ENCODE measurements at places on chromosomes 2 and 18.

DNA sequence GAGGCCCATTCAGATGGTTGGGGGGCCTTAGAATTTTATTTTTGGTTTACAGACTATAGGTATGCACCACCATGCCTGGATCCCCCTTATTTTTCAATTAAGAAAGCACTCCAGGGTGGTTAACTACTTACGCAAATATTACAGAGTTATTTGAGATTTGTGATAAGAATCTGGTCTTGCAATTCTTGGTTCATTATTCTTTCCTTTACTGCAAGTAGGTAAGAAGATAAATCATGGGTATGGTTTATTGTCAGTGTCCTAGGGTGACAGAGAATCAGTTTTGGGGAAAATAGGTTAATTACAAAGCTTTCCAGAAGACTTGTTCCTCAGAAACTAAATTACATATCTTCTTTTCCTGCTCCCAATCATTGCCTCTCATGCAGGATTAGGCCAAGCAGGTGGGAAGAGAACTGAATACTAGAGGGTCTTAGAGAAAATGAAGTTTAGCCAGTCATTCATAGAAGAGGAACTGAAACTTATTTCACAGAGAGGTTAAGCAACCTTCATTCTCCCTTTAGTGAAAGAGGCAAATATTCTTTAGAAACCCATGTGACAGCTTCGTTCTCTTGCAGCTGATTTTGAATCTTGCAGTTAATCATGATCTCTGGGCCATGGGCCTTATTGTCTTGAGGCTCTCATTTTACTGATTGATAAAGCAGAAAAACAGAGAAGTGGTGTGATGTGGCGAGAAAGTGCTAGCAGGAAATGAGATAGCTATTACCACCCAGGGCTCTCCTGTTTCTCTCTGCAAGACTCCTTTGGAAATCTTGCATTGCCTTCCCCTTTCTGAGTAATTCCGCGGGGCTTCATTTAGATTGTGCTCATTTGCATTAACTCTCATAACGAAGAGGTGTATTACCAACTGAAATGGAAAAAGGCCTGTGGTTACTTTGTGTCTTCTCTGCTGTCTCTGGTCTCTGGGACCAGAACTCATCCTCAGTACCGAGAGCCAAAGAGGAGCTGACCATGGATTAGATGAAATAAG is 44.8 kb upstream of the ARHGAP25 start:
- DNase-seq, result no peak

DNA sequence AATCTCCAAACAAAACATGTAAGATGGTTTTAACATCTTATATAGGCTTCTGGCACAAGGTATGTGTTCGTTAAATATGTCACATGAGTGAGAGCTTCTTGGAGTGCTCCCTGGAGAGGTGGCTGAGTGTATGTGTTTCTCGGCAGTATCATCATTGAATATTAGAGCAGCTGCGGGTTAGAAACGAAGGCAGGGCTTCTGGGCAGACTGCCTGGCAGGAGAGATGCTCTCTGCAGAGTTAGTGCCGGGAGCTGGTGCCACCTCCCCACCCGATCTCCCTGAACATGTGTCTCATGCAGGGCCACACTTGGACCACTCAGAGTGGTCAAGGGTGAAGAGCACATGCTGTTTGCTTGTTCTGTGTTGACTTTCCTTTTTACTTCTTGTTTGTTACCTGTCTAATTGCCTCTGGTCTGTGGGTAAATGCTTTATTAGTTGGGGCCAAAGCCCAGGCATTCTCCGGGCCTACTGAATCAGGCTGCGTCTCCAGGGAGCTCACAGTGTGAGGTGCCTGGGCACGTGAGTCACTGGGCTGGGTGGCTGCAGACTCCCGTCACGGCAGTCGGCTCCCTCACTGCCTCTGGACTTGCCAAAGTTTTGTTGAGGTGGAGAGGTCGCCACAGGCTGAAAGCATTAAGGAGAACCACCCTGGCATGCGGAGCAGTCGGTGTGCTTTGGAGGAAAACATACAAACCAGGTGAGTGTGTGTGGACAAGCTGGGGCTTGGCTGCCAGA is 246.6 kb downstream of the FHOD3 start:
- no peak for DNase-seq

GRCh38 chr2:49123600-49123999 is 30.7 kb downstream of the FSHR start:
- DNase-seq, result no peak

DNA sequence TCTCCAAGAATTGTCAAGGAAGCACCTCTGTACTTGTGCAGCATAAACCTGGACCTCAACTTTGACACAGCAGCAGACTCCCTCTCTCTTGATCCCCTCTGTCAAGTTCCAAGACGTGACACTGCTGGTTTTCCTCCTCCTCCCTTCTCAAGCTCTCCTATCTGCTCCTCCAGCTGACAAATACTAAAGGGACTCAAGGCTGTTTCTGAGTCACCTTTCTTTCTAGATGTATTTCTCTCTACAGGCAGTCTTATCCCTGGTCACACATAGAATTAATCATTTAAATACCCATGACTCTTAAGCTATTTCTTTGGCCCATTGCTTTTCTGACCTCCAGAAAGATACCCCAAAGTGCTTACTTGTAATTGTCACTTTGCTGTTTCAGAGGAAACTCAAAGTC is 53.5 kb downstream of the SEPTIN10 start:
- DNase-seq, result no peak

DNA sequence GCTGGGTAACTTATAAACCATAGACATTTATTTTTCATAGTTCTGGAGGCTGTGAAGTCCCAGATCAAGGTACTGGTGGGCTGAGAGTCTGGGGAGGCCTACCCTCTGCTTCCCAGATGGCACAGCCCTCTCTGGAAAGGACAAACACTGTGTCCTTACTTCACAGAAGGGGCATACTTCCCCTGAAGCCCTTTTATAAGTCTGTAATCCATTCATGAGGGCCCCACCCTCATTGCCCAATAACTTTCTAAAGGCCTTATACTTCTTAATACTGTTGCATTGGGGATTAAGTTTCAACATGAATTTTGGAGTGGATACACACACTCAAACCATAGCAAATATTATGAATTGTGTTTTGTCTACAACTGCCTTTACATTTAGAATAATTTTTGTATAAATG is 36.0 kb downstream of the ATIC start:
- no peak for DNase-seq

DNA sequence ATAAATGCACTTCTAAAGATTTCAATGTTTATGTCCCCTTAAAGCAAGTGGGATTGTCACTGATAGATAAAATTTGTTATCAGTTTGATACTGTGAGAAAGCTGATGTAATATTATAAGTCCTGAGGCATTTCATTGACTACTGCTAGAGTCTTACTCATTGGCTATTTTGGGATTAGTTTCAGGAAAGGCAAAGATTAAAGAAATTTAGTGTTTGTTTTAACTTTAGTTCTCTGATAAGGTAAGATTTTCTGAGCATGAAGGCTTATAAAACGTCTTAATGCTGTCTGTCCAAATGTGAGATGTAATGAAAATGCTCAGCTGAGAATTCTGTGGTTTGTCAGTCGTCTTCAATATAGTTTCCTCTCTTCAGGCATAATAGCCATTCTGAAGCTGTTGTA is 886.4 kb upstream of the CDH2 start:
- no peak for DNase-seq

DNA sequence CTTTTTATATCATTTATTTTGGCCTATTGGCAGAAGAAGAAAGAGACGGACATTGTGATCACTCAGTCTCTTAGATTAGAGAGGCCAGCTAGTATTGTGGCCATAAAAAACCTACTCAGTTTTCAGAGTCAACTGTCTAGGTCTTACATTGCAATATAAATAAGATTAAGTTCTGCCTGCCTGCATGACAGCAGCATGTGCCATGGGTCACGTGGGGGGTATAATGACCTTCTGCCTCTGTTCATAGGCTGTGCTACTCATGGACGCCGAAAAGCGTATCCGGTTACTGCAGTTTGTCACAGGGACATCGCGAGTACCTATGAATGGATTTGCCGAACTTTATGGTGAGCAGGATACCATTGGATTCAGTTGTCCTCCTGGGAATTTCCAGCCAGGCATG is 238.5 kb downstream of the ALPK2 start:
- peak; percentile 76 for DNase-seq

DNA sequence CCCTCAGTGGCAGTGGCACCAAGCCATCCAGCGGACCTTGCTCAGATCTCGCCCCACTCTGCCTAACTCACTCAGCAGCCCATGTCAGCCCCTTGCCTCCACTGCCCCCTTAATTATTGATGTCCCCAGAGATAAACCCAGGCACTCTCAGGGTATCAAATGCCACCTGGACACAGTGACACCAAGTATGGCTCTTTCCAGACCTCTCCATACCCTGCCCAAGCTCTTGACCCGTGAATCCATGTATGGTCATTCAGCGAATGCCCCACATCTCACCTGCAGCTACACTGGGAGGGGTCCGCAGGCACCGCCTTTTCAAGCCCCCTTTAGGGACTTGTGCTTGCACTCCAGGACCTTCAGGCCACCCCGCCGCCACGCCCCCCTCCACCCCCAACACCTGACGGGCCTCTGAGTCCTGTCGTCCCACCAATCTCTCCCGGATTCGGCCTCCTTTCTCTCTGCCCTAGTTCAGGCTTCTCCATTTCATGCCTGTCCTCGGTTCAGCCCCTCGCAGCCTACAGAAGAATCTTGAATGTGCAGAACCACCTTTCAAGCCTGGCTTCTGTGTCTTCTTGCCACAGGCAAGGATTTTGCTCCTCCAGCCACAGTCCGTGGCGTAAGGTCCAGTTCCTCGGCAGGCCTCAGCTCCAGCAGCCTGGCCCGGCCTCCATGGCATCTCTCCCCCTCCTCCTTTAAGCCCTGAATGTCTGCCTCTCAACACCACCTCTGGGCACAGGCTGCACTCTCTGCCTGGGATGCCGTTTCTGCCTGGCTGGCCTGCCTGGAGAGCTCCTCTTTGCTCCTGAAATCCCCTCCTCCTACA is 54.1 kb upstream of the ODC1 start:
- DNase-seq, result no peak

GRCh38 chr2:73937899-73938298 is 11.2 kb downstream of the DGUOK start:
- no peak for DNase-seq

- no peak for DNase-seq
Observed at GRCh38 chr2:157903626-157904025, 27.5 kb upstream of the ACVR1 start.

DNA sequence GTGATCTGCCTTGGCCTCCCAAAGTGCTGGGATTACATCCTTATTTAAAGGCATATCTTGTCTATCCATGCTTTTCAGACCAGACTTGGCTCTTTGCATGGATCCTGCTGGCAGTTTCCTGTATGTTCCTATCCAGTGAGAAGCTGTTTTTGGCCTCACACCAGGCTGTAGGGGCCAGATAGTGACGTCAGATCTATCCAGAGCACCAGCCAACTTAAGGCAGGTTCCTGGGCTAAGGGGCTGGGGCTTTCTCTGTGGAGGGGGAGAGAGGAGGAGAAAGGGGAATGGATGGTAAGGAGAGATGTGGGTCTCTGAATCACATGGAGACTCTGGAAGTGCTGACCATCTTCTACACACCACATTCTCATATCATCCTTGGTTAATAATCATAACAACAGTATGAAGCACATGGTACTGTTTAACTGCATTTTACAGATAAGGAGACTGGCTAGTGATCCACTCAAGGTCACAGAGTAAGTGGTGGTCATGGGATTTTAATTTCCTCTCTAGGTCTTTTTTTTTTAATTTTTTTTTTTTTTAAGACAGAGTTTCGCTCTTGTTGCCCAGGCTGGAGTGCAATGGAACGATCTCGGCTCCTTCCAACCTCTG is 2.0 kb upstream of the FAM117B start:
- DNase-seq, result no peak

DNA sequence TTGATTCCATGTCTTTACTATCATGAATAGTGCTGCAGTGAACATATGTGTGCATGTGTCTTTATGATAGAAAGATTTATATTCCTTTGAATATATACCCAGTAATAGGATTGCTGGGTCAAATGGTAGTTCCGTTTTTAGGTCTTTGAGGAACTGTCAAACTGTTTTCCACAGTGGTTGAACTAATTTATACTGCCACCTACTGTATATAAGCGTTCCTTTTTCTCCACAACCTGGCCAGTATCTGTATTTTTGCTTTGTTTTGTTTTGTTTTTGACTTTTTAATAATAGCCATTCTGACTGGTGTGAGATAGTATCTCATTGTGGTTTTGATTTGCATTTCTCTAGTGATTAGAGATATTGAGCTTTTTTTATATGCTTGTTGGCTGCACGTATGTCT is 641.6 kb downstream of the SUCLG1 start:
- DNase-seq, result no peak

- DNase-seq, result no peak
Observed at GRCh38 chr2:44777537-44777936, 164.0 kb upstream of the SIX3 start.

GRCh38 chr2:9490789-9491188 is 16.4 kb downstream of the IAH1 start:
- DNase-seq, result no peak

- DNase-seq, result no peak
Observed at GRCh38 chr18:59733421-59733820, 36.2 kb upstream of the CCBE1 start.

GRCh38 chr2:129006901-129007300 is 688.2 kb upstream of the HS6ST1 start:
- no peak for DNase-seq

DNA sequence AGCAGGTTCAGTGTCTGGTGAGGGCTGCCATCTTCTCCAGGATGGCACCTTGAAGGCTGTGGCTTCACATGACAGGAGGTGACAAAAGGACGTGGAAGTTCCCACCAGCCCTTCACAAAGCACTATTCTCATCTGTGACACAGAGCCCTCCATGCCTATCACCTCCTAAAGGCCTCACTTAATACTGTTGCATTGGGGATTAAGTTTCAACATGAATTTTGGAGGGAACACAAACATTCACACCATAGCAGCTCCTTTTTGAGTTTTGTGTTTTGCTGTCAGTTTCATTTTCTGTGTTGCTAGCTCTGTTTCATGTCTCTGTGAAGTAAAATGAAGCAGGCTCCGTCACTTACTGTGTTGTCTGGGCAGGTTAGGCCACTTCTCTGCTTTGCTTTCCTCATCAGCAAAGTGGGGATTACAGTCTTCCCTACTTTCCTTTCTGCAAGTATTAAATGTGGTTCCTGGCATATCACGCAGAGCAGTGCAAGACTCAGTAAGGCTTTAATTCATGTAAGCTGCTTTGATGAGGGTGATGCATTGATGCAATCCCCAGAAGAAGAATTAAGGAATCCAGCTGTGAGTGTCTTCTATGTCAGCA is 31.6 kb downstream of the LIMS1 start:
- DNase-seq, result no peak

DNA sequence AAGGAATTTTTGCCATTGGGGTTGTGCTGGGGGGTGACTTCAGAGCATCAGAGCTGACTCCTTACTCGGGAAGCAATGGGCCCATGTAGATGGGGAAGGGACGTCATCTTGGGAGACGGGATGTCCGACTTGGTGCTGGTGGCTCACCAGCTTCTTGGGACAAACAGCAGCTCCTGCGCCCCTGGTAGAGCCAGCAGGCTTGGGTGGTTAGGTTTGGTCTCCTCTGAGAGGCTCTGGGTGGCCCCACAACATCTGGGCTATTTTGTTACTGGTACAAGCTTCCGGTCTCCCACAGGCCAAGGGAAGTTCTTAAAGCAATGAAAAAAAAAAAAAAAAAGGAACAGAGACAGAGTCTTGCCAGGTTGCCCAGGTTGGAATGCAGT is 1.8 kb downstream of the NGEF start:
- no peak for DNase-seq

GRCh38 chr2:30359644-30360167 is 87.3 kb upstream of the LCLAT1 start:
- DNase-seq, result no peak

All from right renal cortex interstitium (tissue), 3 donors.